ENCODE measurements at places on chromosomes 13 and 19.

- no peak for DNase-seq
Observed at GRCh38 chr13:79385694-79386093, 20.4 kb downstream of the RBM26 start.

GRCh38 chr19:55113570-55114039, 3.8 kb downstream of the PPP1R12C start:
- no peak for DNase-seq

GRCh38 chr19:44947041-44947581, 1.3 kb downstream of the APOC2 start:
- no peak for DNase-seq

DNA sequence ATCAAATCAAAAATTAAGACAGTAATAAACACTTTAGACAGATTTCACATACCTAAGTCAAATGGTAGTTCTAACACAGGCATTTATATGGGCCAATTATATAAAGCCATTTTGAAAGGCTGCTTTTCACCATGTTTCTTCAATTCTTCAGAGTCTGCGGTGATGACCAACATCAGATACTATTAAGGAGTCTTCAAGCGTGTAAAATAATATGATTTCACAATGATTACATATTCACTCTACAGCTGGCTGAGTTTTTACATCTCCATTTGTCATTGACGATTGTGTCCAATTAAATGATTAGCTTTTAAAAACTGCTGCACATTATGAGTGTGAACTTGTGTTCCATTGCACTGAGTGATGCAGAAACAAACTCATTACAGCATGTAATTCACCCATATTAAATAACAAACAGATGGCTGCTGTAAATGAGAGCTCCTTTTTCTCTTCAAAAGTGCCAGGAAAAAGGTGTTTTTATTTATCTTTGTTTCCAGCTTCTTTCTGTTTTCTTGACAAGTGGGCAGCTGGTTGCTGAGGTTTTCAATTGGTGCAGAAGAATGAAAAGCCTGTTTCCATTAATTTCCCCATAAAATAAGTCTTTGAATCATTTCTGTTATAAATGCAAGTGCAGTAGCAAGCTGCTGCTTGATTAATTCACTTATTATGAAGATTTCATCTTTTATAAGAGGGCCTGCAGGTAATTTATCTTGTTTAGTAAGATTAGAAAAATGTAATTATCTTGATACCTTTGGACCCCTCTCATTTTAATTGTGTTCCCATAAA, 676.1 kb upstream of the KLHL1 start:
- no peak for DNase-seq

DNA sequence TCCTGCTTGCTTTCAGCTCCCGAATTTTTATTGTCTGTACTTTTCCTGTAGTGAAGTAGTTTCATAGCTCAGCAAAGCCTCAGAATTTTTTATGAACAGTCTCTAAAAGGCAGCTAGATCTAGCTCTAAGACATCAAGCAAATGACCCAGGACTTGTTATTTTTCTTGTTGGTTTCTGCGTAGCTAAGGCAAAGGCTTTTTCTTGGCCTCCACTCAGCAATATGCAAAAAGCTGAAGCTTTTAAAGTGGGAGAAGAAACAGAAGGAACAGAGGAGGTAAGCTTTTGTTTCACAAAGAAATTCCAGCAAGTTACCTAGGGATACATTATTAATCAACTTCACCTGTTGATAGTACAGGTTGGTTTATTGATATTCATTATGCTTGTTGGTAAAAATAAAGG, 235.9 kb downstream of the PCDH20 start:
- DNase-seq: no peak

- DNase-seq: no peak
Observed at GRCh38 chr19:46118136-46118535, 6.4 kb downstream of the IGFL3 start.

- no peak for DNase-seq
Observed at GRCh38 chr13:87607266-87607665, 63.9 kb upstream of the SLITRK5 start.

- DNase-seq: no peak
Observed at GRCh38 chr19:47143322-47144073, 12.9 kb downstream of the SAE1 start.

GRCh38 chr13:31614704-31615103, 124.6 kb upstream of the RXFP2 start:
- DNase-seq: no peak

DNA sequence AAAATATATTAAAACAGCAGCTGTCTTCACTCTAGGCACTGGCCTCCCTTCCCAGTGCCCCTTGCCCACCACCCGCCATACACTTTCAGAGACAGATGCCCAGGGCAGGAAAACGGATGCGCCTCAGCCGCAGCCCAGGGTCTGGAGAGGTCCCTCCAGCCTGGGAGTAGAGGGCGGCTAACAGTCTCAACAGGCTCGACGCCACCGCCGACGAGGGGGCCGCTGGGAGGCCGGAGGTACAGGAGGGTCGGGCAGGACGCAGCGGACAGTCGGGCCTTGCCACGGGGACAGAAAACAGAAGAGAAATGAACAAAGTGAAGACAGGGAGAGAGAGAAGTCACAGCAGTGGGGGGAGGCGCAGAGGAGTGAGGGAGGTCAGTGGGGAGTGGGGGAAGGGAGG, 27.1 kb downstream of the C19orf47 start:
- DNase-seq: no peak

DNA sequence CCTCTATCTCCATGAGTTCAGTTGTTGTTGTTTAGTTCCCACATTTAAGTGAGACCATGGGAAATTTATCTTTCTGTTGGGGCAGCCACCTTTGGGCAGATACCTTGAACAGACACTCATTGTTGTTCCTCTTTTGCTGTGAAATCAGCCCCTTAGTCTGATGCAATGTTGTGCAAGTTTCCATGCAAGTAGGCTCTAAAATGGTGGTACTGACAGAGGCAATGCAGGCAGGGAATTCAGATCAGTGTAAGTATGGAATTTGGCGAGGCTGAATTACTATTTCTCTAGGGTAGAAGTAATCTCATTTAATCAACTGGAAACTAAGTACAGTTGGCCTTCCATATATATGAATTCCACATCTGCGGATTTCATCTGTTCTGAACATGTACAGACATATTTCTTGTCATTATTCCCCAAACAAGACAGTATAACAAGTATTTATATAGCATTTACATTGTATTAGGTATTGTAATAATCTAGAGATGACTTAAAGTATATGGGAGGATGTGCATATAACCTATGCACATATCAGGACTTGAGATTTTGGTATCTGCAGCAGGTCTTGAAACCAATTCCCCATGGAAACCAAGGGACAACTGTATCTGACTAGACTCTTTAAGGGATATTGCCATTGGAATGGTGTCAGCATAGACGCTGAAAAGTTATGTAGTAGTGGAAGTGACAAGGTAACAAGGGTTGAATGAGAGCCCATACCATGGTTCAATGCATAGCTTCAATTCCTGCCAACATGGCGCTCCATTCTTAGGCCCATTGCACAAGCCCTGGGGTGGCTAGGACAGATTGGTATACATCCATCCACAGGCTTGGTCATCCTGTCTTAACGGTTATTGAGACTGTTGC, 281.5 kb upstream of the HTR2A start:
- no peak for DNase-seq

DNA sequence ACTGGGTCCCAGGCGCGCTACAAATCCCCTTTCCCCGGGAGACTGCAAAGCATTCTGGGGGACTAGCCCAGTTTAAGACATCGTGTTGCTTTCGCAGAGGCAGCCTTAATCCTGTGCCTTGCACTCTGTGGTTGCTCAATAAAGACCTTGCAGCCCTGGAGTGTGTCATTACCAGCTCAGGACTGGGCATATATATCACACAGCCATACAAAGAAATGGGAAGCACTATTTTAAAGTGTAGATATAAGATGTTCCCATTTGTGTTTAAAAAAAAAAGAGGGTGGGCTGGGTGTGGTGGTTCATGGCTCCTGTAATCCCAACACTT, 11.1 kb downstream of the NAPA start:
- no peak for DNase-seq

DNA sequence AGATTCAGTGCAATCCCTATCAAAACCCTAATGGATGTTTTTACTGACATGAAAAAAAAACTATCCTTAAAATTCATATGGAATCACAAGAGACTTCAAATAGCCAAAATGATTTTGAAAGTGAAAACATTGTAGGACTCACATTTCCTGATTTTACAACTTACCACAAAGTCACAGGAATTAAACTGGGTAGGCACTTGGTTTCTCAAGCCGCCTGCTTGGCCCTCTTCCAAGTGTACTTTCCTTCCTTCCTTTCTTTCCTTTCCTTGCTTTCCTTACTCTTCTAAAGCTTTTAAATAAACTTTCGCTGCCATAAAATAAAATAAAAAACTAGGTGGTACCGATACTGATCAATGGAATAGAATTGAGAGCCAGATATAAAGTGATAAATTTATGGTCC, 21.0 kb upstream of the CD33 start:
- no peak for DNase-seq

GRCh38 chr13:37306778-37307544, 201.5 kb upstream of the CSNK1A1L start:
- DNase-seq: no peak

DNA sequence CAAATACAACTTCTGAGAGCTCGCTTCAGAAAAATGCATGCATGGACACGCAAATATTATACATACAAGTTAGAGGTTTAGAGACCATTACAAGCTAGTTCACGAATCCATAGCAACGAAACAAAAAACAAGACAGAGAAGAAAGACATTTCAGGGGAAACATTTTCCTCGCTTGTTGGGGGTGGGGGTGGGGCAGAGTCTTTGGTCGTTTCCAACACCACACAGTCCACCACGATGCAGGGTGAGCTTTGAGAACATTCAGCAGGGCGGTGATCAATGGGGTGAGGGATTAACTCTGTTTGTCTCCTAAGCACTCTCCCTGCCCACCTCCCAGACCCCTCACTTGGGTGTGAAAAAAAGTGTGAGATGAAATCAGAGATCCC, 651 bp downstream of the OXGR1 start:
- DNase-seq: no peak

DNA sequence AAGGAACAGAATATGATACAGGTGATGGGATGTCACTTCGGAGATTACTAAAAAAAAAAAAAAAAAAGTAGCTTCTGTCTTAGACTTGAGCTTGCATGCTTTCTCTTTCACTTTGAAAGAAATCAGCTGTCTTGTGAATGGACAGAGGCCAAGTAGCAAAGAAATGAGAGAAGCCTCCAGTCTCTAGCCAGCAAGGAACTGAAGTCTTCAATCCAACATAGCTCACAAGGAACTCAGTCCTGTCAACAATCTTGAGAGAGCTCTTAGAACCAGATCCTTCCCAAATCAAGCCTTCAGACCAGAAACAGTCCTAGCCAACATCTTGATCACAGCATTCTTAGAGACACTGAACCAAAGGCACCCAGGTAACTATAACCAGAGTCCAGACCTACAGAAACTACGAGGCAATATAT, 7.7 kb downstream of the N4BP2L2 start:
- no peak for DNase-seq

GRCh38 chr13:25905611-25906010, 146.2 kb downstream of the SHISA2 start:
- DNase-seq: no peak

DNA sequence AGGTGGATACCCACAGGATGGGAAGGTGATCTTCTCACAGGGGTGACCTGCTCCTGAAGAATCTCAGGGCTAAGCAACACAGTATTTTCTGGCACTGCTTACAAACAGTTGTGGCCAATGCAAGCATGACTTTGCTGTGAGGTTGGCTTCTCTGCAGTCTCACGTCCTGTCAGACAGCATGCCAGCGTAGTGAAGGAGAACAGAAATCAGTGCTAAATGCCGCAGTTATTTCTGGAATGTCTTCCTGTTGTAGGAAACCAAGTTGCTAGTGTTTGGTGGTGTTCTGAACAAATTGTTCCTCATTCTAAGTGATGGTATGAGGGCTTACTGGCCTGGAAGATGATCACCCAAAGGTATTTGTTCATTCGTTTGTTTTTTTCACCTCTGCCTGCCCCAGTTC, 320.1 kb downstream of the MTUS2 start:
- DNase-seq: no peak

GRCh38 chr13:36530050-36530789, 97.9 kb downstream of the CCNA1 start:
- peak; percentile 7 for DNase-seq

- peak; percentile 15 for DNase-seq
Observed at GRCh38 chr19:48424694-48425219, 21.0 kb upstream of the GRWD1 start.

GRCh38 chr19:15913830-15914229, 16.0 kb upstream of the CYP4F2 start:
- DNase-seq: no peak
